ENCODE measurements at places on chromosomes 2 and 18.

GRCh38 chr18:3725115-3725514, 275.1 kb downstream of the TGIF1 start:
- no peak for DNase-seq

DNA sequence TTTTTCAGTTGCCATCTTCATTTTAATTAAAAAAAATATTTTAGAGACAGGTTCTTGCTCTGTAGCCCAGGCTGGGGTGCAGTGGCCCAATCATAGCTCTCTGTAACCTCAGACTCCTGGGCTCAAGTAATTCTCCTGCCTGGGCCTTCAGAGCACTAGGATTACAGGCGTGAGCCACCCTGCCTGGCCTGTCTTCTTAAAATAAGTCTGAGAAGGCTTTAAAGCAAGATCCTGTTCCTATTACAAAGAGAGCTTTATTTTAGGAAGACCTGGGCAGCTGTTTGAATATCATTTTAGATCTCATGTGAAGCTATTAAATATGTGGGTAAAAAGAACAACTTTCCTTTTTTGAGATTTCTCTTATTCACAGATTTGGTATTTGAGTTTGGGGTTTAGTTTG, 1.5 kb downstream of the FAM228A start:
- no peak for DNase-seq

DNA sequence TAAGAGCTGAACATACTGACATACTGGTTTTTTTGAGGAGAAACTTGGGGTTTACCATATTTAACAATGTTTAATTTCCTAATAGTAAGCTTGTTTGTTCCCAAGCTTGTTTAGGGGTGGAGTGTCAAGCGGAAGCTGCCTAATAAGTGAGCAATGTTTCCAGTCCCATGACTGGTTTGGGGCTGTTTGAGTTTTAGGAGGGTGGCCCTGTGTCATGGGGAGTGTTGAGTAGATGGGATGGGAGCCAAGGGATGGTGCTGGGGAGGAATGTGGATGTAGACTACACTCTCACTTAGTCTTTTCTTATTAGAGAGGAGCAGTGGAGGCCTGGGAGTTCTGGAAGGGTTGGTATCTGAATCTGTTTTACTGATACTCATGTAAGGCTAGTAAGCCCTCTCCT, 128.5 kb downstream of the TANC1 start:
- no peak for DNase-seq

GRCh38 chr2:217915706-217916105, 87.1 kb downstream of the TNS1 start:
- no peak for DNase-seq

GRCh38 chr2:127080938-127081755, 25.8 kb downstream of the BIN1 start:
- no peak for DNase-seq

DNA sequence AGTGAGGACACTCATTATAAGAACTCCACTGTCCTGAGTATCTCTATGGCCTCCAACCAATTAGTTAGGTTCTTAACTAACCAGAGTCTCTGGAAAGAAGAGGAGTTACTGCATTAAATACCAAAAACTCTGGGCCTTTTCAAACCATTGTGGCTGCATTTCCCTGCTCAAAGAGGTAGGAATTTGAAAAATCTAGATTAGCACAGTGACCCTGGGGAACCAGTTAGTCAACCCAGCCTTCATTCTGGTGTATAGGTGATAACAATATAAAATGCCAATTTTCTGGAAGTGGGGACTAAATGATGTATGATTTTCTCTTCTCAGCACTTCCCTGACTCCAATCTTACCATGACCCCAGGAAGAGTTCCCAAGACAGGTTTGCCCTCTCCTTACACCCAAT, 287.8 kb upstream of the SETBP1 start:
- DNase-seq: no peak

DNA sequence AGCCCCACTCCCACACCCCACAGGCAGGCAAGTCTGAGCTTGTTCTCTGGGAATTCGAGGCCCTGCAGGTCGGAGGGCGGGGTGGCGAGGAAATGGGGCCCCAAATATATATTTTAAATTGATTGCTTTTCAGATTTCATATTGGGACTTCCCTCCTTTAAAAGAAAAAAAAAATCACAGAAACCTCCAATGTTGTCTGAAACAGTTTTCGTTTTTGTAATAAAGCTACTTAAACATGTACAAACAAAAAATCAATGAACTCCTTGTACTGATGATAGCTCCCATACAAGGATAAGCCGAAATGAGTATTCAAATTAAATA, 21.5 kb downstream of the THNSL2 start:
- no peak for DNase-seq

DNA sequence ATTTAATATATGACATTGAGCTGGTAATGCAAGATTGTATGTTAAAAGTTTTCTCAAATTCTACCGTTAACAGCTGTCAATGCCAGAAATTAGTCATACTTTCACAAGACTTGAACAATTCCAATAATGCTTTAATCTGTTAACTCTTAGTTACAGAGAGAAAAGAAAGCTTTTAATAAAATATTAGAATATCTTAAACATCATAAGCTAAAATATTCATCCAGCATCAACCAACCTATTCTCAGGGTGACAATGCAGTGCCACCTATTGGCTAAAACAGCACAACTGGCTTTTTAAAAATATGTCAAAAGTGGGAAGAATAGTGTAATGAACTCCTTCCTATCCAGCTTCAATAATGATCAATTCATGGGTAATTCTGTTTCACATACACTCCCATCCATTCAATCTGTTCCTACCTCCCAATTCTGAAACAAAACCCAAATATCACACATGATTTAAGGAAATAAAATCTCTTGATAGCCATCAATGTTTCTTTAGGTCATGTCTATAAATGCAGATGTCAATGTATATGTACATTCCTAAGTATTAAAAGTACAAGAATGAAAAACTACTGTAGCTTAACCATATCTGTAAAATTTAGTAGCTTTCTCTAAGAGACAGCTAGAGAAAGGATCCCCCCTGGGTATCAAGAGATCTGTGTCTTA, 79.8 kb upstream of the CCDC141 start:
- DNase-seq: no peak

DNA sequence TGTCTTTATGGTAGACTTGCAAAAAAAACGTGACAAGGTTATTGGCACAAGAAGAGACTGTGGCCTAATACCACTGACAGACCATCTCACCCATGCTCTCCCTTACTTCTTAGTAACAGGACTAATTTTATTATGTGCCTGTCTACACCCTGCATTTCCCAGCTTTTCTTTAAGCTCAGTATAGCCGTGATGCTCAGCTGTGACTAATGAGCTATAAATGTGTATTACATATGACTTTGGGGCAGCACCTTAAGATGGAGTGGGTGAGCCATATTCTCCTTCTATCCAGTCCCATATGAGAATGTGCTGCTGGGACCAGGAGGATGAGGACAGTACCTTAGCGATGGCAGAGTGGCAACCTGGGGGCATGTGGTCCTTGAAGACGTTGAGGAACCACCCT, 293.5 kb downstream of the RNF144A start:
- DNase-seq: no peak

DNA sequence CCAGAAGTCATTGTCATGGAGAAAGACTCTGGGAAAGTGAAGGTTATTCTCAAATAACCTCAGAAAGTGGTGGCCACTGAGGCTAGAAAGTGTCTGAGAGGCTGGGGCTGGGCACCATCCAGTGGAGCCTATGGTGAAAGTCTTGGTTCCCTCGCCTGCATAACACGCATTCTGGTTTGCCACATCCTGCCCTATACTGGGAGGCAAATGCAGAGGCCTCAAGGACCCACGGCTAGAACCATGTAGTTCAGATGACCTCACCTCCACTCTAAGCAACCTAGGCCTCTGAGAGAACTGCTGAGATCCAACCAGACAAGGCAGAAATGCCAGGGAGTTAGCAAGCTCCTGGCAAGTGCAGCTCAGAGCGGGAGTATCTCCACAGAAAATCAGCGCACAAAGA, 5.1 kb downstream of the ITGB6 start:
- DNase-seq: no peak

DNA sequence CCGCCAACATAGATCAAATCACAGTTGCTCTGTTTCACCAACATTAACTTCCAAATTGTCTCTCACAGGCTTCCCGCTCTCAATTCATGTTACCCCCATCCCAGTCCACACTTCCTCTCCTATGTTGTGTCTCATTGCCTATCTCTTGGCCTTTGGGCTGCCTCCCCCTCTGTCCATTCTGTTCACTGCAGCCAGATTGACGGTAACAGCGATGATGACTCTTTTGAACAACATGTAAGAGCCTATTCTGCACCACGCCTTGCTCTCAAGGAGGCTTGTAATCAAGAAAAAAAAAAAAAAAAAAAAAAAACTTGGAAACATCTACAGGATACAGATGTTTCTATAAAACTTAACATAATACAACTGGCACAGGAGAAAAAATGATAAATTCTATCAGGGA, 77.3 kb upstream of the RMDN2 start:
- DNase-seq: no peak

DNA sequence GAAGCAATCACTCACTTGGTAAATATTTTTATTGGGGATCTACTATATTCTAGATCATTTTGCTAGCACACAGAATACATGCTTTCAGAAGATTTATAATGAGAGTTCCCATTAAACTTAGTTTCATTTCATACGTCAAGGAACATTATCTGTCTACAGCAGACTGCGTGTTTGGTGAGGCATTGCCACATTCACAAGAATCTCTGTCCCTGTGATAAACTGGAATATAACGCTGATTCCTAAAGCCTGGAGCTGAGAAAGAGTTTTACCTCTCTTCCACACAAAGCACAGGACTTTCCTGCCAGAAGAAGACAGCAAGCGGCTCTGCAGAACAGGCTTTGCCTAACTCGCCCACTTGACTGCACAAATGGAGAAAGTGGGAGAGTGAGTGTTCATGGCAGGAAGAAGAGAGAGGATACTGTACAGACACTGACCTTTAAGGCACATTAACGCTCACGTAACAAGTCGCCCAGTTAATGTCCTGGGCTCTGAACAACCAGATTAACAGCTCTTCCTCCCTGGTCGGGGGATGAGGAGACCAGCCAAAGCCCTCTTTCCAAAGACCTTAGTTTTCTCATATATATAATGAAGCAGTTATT, 356.2 kb downstream of the GPD2 start:
- no peak for DNase-seq

DNA sequence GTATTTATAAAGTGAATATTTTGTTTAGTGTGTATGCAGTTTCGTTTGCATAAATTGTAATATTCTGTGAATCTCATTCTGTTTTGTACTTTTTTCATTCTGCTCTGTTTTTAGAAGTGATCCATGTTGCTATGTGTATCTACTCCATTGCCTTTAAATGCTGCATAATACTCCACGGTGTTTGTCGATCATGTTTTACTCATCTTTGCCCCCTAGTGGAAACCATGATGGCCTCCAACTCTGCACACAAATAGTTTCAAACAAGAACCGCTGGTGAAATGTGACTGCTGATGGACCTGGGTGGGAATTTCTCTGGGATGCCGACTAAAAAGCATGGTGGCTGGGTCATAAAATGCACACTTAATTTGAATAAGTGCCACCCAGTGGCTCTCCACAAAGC, 32.0 kb upstream of the SKOR2 start:
- DNase-seq: no peak

DNA sequence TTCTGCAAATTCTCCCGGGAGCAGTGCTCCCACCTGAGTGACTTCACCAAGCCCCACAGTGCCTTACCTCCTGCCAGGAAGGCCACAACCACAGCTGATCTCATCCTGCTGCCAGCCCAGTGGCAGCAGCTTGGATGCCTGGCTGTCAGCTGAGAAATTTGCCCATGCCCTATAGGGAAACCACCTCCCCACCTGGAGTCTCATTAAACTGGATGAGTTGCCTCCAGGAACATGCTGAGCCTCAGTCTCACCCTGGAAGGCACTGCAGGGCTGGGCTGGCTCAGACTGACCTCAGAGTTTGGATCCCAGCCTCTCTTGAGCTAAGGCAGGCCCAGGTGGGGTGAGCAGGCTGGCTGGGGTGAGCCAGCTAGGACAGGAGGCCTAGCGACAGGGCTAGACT, 23.3 kb downstream of the REEP1 start:
- DNase-seq: no peak

- DNase-seq: no peak
These were observed 22.3 kb upstream of the INSIG2 start for GRCh38 chr2:118065921-118066511.

DNA sequence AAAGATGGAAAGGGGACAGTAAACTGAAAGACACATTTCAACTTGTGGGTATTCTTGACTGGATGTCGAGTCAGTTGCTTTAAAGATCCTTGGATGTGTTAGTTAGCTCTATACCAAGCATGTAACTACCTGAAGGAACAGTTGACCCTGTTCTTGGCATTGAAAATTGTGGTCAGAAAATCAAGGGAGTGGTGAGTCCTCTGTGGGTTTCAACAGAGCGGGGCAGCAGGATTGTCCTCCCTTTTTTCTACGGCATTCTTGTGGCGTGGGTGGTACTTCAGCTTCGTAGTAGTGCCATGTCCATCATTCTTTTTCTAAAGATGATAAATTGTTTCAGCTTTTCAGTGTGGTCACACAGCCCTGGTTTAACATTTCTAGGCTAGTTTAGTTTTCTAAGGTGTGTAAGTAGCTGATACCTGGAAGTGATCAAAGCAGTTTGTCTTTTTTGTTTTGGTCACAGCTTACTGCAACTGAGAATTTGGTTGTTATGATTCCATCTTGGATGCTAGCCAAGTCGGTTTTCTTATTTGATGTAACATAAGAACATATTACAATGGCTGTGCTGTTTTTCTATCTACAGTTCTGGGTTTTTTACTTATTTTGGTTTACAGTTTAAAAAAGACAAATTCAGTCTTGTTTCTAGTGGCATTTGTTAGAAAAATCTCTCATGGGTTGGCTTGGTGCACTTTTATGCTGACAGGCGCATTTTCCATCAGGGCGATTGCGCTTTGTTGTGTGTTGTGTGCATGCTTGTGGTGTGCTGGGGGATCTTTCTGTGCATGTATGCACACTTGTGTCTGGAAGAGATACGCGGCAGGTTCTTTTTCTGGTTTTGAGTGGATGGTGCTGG, 84.7 kb downstream of the ZNF407 start:
- DNase-seq: no peak

- DNase-seq: no peak
These were observed 17.1 kb upstream of the POU3F3 start for GRCh38 chr2:104836841-104837240.

- no peak for DNase-seq
These were observed 9.7 kb downstream of the SIX2 start for GRCh38 chr2:44999540-44999939.

- no peak for DNase-seq
These were observed 36.2 kb downstream of the ADNP2 start for GRCh38 chr18:80145196-80145804.

- no peak for DNase-seq
These were observed 73.6 kb downstream of the ARL6IP6 start for GRCh38 chr2:152791979-152792378.

DNA sequence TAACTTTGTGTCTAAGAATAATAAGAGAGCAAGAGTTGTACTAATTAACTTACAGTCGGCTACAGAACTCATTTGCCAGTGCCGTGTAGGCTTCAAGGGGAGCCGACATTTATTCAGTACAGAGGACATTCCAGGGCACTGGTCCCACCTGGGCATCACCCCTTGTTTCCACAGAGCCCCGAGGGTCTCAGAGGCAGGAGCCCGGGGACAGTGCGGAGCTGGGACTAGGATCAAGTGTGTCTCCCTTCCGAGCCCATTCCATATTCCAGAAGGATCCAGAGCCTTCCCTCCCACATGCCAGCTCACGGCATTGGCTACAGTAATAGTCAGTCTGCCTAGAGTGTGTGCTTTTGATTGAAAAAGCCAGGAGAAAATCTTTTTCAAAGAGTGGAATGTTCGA, 71.5 kb upstream of the CTDP1 start:
- DNase-seq: no peak
